ENCODE measurements at places on chromosomes 11 and 22.

DNA sequence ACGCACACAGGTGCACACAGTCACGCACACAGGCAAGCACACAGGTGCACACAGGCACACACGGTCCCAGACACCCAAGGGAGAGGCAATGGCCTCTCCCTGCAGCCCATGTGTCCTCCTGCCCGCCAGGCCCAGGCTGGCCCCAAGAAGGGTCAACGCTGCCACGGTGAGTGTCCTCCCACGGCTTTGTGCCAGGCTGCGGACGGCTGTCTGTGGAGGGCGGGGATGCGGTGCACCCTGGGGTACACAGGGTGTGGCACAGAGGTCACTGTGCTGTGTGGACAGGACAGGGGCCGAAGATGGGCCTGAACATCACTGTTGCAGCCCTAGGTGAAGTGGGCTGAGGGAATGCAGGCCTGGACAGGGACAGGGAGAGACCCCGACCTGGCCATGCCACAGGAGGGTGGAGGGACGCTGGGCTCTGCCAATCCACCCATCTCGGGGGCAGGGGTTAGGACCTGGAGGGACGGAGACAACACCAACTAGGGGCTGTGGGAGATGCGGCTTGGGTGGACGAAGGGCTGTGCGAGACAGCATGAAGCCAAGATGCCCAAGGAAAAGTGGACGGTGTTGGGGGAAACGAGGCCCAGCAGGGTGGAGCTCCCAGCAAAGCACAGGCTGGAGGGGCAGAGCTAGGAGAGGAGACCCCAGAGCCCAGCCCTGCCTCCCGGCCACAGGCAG is 523.8 kb downstream of the BRD1 start:
- peak; percentile 77 for DNase-seq

DNA sequence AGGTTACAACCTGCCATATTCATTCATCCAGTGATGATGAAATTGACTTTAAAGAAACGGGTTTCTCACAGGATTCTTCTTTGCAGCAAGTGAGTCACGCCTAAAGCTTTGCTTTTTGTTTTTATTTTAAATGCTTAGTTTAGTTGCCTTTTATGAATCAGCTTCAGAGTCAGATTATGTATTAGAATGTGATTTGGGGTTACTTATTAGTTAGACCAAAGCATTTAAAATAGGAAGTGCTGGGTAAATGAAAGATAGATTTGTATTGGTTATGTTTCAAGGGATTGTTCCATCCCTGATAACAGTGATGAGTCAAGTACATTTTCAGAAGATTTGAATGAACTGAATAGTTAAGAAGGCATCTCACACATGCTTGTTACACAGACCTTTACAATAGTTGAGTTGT is 101.3 kb upstream of the GAL start:
- no peak for DNase-seq

DNA sequence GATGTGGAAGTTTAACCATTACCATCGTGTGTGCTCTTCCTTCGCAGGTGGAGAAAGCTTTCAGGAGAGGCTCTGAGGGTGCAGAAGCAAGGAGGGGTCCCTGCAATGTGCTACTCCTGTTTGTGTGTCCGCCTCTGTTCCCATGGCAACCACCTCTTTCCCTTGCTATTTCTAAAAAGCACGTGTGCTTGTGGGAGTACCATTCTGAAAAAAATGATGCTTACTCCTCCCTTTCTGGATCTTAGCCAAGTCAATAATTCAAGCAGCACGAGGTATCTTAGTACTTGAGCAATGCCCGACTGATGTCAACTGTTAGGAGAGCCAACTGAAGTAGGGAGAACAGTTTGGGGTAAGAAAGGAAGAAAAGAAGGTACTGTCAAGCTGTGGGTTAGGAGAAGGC is 628.7 kb downstream of the NTM start:
- DNase-seq, result no peak

GRCh38 chr11:117220999-117221774 is 10.7 kb downstream of the PCSK7 start:
- DNase-seq, result no peak

GRCh38 chr11:32839308-32839707 is 9.6 kb downstream of the PRRG4 start:
- DNase-seq, result no peak

DNA sequence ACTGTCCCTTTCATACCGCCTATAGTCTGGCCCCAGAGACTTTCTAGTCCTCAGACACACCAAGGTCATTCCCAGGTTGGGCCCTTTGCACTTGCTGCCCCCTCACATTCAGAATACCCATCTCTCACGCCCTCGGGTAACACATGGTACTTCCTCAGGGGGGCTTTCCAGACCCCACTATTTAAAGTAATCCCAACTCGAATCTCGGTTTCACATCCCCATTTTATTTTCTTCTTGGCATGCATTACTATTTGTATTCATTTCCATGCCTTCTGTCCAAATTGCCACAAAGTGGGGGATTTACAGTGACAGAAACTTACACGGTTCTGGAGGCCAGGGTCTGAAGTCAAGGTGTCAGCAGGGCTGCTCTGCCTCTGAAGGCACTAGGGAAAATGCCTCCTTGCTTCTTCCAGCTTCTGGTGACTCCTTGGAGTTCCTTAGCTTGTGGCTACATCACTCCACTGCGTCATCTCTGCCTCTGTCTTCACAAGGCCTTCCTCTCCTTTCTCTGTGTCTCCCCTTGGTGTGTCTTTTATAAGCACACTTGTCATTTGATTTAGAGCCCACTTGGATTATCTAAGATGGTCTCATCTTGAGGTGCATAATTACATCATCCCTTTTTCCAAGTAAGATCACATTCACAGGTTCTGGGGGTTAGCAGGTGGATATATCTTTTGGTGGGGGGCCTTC is 15.1 kb downstream of the RCN1 start:
- no peak for DNase-seq

GRCh38 chr22:41682033-41682807 is 6.4 kb downstream of the SNU13 start:
- peak; percentile 95 for DNase-seq

DNA sequence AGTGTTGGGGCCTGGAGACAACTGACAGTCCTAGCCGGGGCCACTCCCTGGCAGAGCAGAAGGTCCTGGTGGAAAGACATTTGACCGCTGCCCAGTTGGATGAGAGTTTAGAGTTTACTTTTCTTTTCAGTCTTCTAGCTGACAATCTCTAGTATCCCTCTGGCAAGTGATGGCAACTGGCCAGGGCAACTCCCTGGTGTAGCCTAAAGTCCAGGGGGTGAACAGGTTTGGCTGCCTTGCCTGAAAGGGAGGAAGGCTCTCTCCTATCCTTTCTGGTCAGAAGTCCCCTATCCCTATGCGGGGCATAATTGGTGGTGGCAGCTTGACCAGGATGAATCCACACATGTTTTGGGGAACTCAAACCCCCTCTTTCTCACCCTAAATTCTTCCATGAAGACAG is 16.8 kb upstream of the MSANTD2 start:
- DNase-seq, result peak; percentile 63

GRCh38 chr11:58787903-58788302 is 56.2 kb upstream of the GLYAT start:
- no peak for DNase-seq

DNA sequence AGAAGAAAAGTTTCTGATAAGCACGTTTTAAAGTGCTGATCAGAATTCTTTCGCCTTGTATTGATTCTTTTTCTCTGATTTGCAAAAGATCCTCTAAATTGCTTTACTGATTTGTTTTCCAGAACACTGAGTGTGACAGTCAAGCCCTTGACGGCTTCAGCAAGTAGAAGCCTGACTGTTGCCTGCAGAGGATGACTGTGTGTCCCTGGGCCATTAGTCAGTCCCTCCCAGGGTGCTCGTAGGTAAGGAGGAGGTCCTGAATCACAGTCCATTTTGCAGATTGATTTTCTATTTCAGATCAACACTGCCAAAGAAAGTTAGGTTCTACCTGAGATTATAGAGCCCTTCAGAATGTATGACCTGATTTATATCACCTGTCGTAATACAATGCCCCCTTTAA is 38.6 kb upstream of the POGLUT3 start:
- DNase-seq, result peak; percentile 11
